ENCODE measurements at places on chromosomes 12 and 14.

DNA sequence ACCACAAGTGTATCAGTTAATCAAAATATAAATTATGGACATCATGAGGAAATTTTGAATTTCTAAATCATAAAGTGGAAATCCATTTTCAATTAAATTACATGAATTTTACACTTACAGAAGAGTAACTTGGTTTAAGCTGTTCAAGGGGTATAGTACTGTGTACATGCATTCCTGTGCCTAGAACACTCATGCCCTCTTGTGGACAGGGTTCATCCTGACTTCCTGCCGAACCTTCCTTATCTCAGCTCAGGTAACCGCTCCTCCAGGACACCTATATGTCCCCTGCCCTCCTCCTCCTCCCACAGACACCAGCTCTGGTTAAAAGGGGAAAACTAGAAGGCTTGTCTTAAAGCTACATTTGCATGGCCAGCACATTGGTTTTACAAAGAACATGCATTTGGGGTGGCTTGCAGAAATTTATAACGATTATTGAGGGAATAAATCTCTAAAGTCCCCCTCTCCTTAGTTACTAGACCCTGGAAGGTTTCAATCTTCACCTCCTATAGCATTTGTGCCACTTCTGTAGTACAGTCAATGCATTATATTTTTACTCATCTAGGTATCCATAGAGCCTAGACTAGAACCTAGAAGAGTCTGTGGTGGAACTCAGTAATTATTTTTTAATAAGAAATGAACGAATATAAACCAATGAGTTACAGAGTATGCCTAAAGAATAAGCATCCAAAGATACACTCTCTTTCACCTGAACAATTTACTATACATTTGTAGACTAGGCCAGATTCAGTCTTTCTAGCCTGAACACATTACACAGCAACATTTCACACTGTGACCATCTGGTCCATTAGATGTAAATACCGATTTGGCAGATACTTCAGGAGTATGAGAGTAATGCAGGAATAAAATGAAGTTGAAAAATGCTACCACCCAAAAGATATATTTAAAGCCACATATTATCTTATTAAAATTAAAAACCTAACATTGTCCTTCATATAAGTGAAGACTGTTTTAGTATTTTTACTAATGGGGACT is 345.6 kb downstream of the PAWR start:
- DNase-seq, result peak; percentile 59

DNA sequence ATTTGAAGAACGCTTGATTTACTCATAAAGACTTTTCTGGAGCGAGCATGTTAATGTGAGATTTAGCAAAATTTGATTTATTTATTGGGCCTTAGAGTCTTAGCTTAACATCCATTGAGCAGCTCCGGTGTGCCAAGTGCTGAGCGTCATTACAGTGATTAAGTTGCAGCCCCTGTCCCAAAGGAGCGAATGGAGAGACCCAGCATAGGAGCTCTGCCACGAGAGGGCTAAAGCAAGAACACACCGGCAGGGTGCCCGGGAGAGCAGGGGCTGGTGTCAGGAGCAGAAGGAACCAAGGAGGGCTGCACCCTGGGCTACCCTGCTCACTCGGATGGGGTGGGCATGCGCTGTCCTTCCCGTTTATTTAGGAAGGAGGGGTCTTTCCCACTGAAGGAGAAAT is 50.6 kb downstream of the PPP2R5C start:
- no peak for DNase-seq

DNA sequence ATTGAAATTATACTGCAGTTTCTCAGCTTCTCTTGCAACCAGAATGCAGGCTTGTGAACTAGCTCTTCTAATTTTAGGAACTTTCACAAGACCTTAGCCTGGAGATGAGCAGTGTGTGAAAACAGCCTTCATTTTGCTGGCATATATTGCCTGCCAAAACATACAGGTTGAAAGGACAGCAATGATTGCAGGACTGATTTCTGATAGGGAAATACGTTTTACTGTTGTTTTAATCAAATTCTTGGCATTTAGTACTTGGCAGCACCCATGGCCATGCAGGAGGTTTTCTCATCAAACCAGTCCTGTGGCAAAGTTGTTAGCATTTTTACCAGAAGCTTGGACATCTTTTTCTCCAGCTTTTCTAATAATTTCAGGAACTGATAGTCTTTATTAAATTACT is 91.9 kb upstream of the MUCL1 start:
- DNase-seq, result no peak

DNA sequence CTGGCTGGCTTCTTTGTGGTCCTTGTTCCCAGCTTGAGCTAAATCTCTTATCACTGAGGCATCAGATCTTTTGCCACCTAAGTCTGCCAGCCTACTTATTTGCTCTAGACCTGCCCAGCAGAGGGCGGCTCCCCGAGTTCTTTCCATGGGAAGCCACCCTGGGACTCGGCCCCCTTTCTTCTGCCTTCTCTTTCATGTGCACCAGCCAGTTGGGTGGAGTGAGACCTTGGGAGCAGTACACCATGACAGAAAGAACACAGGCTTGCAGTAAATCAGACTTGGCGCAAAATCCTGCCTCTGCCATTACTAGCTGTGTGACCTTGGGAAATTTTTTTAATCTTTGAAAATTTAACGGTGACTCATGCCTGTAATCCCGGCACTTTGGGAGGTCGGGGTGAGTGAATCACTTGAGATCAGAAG is 7.4 kb downstream of the SMAGP start:
- peak; percentile 70 for DNase-seq

DNA sequence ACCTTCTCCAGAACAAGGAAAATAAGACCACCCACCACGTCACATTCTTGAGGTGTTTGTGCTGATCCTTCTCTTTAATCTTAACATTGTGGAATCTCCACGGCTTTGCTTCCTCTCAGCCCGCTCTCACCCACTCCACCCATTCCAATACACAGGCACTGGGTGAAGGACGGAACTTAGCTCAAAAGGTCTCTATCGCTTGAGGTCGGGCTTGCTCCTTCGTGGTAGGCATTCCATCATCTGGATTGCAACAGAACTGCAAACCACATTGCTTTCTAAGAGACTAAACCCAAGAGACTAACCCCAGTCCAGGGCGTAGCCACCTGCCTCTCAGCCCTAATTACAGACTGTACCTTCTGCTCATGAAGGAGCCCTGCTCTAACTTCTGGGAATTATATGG is 24.0 kb upstream of the MDM2 start:
- no peak for DNase-seq

DNA sequence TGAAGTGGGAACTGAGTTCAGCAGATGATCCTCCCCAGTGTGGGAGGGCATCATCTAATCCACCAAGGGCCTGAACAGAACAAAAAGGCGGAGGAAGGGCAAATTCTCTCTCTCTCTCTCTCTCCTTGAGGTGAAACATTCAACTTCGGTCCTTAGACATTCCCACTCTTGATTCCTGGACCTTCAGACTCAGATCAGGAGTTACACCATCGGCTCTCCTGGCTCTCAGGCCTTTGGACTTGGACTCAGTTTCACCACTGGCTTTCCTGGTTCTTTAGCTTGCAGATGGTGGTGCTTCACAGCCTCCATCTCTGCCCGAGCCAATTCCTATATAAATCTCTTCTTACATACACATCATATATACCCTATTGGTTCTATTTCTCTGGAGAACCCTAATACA is 73.2 kb downstream of the SPPL3 start:
- DNase-seq, result no peak

DNA sequence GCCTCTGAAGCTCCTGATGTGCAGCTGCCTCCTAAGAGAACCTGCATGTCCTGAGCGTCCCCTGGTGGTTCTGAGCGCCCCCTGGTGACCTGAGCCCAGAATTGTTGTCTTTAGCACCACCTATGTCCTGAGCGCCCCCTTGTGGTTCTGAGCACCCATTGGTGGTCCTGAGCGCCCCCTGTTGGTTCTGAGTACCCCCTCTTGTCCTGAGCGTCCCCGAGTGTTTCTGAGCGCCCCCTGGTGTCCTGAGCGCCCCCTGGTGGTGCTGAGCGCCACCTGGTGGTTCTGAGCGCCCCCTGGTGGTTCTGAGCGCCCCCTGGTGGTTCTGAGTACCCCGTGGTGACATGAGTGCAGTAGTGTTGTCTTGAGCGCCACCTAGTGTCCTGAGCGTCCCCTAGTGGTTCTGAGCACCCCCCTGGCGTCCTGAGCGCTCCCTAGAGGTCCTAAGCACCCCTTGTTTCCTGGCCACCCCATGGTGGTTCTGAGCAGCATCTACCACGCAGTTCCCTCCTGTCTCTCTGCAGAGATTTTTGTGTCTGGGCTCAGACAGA is 782.5 kb downstream of the TMEM121 start:
- peak; percentile 28 for DNase-seq

DNA sequence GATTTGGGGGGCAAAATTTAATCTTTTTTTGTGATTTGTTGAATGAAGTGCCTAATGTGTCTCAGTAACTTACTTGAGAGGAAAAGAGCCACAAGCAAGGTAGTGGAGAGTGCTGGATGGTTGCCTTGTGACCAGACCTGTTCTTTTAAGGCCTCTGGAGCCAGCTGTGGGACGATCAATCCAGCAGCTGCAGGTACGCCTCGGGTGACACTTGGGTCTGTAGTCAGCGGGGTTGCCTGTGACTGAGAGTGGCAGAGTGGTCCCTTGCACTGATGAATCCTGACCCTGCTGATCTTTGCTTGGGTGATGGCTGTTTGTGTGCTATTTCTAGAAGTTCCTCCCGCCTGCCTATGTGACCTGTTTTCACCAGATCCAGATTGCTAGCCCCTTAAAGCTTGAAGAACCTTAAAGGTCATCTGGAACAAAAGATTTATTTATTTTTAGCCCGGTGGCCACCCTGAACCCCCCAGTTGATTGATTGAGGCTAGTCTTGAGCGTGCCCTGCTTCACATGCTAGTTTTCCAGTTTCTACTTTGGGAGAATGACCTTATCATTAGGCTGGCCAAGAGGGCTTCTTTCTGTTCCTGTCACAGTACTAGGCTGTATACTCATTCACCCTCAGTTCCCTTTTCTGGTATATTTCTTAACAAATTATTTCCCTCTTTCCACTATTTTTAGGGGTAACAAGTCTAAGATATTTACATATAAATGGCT is 23.2 kb downstream of the PRKCH start:
- no peak for DNase-seq

- no peak for DNase-seq
Measured at GRCh38 chr14:74843653-74844052, 32.3 kb downstream of the PROX2 start.

DNA sequence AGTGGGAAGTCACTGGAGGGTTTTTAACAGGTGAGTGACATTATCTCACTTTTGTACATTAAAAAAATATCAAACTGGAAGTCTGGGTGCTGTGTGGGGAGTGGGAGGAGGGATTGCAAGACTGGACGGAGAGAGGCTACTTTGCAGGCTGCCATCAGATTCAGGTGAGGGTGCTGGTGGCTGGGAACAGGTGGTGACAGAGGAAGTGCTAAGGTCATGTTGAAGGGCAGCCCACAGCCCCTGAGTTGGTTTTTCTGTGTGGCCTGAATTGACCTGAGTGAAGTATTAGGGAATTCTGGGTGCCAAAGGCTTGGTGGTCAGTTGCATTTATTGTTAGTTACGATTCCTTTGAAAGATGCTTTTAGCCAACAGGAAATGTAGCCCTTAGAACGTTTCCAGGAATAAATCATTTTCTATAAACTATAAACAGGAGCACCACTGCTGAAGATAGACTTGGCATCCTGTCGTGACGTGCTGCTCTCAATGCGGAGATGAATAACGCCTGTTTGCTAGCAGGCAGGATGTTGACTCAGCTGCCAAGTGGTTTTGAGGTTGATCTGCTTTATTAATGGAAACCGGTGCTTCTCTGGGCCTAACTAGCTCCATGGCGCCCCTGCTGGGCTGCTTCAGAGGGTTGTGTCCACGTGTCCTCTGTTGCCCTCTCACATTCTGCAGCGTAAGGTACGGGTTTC is 707.5 kb upstream of the TMEM132C start:
- peak; percentile 80 for DNase-seq

DNA sequence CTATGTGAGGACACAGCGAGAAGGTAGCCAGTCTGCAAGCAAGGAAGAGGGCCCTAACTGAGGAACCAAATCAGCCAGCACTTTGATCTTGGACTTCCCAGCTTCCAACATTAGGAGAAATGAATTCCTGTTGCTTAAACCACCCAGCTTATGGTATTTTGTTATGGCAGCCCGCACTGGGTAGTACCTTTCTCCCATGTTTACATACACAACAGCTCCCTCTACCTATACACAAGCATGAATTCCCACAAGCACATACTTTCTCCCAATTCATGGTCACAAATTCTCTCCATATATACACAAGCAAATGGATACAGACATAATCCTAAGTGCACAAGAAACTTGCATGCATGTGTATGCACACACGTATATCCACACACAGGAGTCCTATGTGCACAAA is 7.4 kb downstream of the ITGB7 start:
- DNase-seq, result no peak

DNA sequence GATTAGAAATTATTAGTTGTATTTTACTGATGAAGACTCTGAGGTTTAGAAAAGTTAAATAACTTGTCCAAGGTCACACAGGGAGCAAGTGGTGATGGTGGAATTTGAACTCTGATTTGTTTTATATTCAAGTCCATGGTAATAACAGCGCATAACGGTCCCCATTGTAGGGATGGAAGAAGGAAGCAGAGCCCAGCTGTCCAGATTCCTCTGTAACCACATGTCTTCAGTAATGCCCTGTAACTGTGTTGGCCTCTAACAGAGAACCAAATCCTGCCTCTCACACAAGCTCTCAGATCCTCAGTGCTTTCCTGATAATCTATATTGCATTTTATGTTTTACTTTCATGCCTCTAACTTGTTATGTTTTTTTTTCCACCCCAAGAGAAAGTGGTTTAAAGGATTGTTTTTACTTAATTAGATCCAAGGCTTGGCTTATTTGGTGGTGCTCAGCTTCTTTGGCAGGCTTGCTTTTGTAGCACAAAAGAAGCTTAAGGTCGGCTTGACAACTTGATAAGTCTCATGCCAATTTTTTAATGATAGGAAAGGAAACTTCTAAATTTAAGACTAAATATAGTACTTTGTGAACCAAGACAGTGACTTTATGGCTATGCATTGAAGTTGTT is 105.1 kb upstream of the SEL1L start:
- no peak for DNase-seq

DNA sequence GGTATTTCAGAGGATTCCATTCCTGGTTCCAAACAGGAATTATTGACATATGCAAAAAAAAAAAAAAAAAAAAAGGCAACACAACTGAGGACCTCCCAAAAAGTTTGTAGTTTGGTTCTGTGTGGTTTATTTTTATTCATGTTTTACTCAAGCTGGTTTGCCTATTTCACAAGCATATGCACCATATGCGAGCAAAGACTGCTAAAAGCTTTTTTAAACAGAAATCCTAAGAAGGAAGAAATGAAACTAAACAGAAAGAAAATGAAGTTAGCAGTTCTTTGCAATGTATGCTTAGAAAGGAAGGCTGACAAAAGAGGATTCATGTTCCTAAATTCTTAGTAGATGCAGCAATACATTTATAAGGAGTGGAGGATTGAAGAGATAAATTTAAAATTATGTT is 487.6 kb upstream of the FLRT2 start:
- no peak for DNase-seq

GRCh38 chr12:65651060-65651459 is 173.2 kb upstream of the HMGA2 start:
- no peak for DNase-seq

DNA sequence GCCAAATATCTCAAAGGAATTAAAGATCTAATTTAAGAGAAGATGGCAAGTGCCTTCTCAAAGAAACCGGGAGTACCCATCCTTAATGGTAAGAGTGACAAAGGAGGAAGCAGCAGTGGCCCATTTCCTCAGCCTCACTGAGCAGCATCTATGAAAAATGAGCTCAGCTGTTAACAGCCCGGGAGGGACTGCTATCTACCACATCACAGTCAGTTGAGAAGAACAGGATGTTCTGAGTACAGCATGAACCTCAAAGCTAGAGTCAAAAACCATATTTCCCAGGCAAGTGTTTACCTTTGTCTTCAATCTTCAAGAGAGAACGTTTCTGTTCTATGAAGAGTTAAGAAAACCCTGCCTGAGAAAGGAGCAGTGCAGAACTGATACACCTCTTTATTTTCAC is 115.0 kb downstream of the BTG1 start:
- DNase-seq, result no peak
